ENCODE measurements at places on chromosomes 12 and 14.

DNA sequence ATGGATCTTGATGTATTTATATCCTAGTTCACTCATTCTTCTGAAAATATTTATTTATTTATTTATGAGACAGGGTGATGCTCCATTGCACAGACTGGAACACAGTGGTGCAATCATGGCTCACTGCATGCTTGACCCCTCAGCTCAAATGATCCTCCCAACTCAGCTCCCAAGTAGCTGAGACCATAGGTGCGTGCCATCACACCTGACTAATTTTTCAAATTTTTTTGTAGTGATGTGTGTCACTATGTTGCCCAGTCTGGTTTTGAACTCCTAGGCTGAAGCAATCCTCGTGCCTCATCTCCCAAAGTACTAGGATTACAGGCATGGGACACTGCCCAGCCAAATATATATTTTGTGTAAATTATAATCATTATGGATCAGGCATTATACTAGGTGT lies 595.6 kb upstream of the ATP2B1 start:
- no peak for DNase-seq

- DNase-seq = peak; percentile 37
These were observed 53.8 kb downstream of the PHETA1 start for GRCh38 chr12:111314953-111315539.

- DNase-seq = no peak
These were observed 125.7 kb downstream of the SCARB1 start for GRCh38 chr12:124737772-124738635.

DNA sequence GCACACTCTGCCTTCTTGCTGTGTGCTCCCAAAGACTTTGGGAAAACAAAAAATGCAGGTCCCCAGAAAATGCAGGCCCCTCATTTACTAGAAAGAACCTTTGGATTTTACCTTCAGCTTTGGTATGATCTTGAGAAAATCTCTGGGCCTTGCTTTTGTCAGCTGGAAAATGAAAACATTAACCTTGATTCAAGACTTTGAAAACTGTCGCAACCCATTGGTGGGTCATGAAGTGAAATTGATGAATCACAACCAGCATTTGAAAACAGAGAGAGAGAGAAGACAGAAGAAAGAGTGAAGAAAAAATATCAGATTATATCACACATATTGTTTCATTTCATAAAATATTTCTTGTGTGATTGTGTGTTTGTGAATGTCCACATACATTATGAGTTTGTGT lies 322.5 kb downstream of the ZFP36L1 start:
- DNase-seq = no peak

DNA sequence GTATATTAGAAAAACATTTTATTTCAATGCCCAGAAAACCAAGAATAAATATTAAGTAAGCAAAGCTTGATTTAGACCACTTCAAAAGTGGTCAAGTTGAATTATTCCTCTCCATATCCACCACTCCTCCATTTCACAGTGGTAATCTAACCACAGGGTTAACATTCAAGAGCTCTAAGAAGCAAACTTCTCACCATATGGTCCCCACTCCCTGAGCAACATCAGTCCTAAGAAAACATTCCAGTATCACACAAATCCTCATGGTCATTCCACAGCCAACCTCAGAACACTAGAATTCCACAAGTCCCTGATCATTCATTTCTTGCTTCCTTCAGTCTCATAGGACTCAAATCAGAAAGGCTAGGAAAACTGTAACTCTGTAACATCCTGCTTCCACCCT lies 47.9 kb downstream of the ST8SIA1 start:
- DNase-seq = no peak

DNA sequence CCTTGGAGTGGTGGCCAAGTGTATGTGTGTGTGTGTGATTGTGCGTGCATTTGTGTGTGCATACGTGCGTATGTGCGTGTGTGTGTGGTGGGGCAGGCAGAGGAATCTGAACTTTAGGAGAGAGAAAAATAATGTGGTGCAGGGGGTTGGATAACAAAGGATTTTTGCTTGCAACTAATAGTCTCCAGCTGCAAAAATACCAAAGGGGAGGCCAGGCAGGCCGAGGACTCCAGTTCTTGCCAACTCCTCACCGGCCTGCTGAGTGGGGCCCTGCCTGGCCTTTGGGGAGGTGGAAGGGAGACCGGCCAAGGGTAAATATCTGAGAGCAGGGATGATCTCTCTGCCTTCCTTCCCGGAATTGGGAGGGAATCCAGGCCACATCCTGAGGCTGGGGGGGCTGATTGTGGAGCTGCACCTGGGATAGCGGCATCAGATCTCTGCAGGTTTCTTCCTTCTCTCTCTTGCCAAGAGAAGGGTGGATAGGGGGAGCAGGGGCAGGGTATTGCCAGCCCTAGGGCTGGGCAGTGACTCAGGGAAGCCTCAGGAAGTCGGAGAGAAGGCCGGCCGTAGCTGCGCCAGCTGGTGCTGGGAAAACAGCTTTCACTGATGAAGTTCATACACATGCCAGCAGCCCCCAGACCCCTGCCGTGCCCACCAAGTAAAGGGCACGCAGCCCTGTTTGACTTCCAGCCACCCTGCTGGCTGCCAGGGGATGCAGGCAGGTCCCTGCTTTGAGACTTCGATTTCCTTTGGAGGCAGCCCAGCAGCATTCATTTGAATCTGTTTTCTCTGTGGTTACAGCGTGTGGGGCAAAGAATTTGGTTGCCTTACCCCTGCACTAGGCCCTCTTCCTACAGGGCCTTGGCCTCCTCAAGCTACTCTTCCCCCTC lies 4.6 kb upstream of the LRP1-AS start:
- no peak for DNase-seq

DNA sequence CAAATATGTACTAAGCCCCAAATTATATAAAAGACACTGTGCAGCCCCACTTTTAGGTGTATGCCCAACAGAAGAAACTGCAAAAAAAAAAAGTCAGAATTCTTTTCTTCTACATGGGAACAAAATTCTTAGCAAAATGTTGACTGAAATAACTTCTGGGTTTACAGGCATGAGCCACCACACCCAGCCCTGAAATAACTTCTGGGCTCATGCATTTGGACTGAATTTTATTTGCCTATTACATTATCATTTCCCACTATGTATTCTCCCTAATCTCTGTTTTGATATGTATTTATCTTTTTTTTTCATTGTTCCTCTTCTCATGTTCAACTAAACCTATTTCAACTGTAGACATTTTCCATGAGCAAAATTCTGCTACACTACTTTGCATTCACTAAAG lies 169.2 kb downstream of the GRIN2B start:
- DNase-seq = no peak

GRCh38 chr12:104381731-104382480 lies 74.8 kb upstream of the CHST11 start:
- DNase-seq = peak; percentile 83

DNA sequence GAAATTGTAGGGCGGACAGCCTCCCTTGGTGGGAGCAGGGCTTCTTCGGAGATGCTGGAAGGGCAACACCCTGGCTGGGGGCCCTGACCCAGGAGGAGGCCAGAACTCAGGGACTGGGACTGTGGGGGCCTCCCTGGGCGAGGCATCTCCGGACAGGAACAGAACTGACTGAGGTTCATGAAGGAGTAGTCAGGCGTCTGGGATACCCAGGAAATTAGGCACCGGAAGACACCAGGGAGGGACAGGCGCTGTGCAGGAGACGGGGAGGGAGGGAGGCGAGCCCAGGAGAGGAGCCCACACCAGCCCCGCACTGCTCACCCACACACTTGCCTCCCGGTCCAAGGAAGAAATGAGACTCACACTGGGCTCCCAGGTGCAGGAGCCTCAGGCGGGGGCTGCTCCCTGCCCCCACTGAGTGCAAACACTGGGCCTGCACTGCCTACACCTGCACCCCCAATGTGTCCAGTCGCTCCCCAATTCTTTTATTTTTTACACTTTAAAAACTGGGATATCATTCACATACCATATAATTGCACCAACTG lies 262.6 kb upstream of the SFSWAP start:
- no peak for DNase-seq

DNA sequence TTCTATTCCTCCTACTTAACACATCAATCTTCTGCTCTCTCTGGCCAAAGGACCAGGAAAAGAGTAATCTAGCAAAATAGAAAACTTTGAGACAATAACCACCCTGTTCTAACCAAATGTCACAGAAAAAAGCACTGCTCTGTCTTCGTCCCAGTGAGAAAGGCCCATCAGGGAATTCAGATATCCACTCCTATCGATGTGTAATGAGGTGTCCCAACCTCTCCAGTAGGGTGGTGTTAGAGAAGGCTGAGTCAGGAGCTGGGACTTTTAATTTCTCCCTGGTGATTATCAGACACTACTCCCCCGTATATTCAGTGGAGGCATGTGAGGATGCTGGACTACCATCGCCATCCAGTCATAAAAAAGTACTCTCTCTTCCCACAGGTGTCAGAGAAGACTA lies 130.3 kb downstream of the TMTC3 start:
- no peak for DNase-seq

GRCh38 chr14:51341338-51341737 lies 101.3 kb downstream of the TMX1 start:
- DNase-seq = no peak

DNA sequence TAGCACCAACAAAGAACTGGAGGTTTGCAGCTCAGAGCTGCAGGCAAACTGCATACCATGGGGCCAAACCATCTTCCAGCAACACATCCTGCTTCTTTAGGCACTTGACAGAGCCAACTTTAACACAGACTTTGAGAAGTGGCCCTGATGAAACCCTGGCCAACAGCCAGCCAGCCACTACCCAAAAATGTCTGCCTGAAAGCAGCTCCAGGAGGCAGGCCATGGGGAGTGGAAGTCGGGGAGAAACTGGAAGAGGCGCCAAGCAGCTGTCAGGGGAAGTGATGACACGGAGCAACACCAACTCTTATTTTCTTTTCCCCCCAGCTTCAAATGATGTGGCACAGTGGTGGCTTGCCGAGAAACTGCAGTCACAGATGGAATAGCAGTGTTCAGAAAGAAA lies 110.9 kb upstream of the PLXNC1 start:
- DNase-seq = no peak

GRCh38 chr12:14164266-14164665 lies 182.9 kb upstream of the GRIN2B start:
- DNase-seq = no peak

DNA sequence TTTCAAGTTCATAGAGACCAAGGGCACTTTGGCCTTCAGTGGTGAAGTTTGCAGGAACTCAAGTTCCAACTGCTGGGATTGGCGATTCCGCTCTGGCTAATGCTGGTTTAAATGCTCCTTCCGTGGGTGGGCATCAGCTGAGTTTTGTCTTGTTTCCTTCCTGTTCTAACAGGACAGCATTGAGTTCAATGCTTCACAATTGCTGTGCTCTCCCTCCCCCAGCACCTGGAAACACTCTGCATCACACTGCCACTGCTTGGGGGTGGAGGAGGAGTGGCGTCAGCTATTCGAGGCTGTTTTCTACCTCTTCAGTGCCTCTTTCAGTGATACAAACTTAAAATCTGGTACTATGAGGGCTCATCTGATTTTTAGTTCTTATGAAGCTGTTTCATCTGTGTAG lies 634.9 kb downstream of the FSCB start:
- DNase-seq = no peak

DNA sequence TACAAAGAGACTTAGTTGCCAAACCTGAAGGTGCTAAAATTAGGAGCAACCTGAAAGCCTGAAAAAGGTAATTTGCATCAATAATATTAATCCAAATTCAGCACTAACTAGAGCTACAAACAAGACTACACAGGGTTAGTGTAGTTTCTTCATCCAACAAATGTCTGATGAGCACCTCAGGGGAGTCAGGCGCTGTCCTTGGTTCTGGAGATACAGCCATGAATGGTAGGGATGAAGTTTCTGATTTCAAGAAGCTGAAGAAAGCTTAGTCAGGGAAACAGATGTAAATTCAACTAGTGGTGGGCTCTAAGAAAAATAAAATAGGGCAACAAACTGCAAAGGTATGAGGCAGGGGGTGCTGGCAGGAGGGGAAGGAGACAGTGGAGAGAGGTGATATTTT lies 266.3 kb downstream of the GLT1D1 start:
- DNase-seq = no peak

DNA sequence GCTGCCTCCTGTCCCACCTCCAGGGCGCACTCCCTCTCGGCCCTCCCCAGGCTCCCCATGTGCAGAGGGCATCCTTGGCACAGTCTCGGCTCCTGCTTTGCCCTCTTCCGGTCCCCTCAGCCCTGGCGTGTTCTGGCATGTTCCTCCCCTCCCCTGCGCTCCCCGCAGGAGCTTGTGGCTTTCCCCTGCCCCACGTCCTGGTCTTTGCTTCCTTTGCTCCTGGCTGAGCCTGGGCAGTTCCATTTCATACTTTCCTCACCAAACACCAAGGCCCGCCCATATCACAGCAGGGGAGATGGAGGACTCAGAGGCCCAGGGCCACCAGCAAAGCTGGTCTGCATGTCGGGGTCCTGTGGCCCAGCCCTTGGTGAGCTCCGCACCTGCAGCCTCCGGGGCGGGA lies 56.0 kb downstream of the FBRSL1 start:
- no peak for DNase-seq

DNA sequence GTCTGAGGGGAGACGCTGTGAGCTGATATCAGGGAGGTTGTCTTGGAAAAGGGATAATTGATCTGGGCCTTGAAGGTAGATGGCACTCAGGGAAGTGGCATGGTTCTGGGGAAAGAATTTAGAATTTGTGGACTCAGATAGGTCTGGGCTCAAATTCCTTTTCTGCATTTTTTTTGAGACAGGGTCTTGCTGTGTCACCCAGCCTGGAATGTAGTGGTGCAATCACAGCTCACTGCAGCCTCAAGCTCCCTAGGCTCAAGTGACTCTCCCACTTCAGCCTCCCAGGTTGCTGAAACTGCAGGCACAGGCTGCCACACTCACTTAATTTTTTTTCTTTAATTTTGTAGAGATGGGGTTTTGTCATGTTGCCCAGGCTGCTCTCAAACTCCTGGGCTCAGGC lies 98.1 kb upstream of the NCOR2 start:
- DNase-seq = no peak

DNA sequence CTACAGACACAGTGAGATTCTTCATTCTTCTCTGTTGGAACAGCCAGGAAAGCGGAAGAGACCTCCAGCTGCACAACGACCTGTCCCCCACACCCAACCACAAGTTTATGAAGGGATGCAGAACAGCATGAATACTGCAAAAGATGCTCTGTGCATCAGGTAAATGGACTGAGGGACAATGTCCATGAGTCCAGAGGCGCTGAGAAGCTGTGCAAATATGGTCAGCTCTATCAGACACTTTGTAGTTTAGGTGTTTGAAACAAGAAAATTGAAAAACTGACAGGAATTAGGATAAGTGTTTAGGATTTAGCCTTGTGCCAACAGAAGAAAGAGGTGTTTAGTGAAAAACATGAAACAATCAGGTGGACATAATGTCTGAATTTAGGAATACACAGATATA lies 33.1 kb upstream of the PZP start:
- DNase-seq = no peak

DNA sequence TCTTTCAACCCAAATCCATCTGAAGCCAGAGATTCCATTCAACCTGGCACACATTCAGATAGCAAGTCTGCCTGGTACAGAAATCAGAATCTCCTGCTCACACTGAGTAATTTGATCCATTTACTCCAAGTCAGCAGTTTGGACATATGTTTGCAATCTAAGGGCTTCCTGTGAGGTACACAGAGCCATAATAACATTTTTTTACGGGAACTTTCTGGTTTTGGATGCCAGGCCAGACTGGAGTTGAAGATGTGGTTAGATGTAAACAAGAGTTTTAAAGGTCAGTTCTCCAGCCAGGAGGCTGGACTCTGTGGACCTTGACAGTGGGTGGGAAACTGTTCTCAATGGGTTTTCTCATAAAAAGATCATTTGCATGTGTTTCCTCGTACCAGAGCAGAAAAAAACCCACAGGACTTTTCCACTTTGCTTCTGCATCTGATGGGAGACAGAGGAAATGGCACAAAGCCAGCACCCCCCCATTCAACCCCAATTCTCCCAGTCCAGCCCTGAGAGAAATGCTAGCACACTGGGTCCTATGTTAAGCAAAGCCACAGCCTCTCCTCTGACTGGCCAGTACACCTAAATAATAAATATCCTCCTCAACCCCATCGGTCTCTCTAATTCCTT lies 17.7 kb upstream of the TSPAN11 start:
- DNase-seq = no peak
